ENCODE measurements at places on chromosomes 16 and 17.

- peak; percentile 3 for DNase-seq
These were observed 46.2 kb upstream of the NOL11 start for GRCh38 chr17:67671493-67671892.

DNA sequence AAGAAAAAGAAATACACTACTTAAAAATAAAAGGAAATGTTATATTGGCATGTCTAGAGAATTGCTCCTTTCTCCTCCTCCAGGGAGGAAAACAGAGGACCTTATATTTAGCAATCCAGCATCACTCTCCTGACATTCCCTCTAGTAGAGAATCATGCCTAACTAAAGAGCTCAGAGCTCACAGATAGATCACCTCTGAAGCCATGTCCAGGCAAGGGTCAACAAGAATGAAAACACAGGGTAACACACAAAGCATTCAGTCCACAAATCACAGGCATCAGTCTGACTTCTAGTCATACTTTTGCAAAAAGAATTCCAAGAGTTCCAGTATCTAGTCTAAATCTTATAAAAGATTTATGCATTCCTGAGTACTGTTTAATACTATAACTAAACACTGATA lies 4.4 kb upstream of the HASPIN start:
- DNase-seq = no peak

DNA sequence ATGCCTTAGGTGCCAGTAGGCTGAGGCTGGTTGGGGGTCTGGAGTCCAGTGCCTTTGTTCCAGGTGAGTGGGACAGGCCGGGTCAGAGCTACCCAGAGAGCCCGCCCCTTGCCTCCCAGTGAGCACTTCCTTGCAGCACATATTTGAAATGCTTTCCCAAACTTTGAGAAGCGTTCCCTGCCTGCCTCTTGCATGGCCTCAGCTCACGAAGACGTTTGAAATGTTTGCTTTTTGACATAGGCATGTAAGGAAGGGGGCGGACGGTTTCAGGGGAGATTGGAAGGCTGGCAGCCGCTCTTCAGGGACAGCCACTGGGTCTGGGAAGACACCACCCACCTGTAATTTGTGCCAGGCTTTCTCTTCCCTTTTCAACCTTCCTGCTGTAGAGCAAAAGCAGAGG lies 5.1 kb upstream of the FOXL1 start:
- no peak for DNase-seq

DNA sequence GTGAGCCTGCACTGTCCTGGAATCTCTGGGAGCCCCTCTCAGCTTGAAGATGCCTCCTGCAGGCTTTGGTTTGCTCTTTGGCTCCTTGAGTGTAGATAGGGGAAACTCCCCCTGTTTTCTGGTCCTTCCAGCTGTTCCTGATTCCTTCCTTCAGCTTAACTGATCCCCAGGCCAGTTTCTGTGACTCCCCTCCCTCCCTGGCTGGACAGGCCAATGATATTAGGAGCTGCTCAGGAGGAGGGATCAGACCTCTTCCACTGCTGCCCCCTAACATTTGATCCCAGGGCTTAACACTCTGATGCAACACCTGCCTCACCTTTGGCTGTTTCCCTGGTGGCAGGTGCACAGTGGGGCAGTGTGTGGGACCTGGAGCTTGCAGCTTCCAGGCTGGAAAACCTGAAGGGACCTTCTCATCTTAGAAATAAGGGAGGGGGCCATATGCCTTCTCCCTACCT lies at the start of gene TAC4:
TSS of gene TAC4 (minus strand) at position 51 of the 455 bp plus-strand sequence. CDS start 52 bp downstream, outside the sequence.
- DNase-seq = no peak

DNA sequence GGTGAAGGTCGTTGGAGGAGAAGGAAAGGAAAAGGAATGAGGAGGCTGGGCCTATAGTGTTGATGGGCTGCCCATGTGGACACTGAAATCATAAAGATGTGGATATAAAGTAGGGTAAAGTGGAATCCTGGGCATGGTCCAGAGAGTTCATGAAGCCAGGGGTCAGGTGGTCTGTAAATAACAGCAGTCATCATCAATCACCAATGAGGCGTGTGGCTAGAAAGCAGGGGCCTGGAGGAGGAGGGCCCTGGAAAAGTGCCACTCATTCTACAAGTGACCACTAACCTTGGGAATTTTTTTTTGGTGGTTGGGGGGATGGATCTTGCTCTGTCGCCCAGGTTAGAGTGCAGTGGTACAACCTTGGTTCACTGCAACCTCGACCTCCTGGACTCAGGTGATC lies 115.3 kb upstream of the NOL11 start:
- DNase-seq = peak; percentile 1

DNA sequence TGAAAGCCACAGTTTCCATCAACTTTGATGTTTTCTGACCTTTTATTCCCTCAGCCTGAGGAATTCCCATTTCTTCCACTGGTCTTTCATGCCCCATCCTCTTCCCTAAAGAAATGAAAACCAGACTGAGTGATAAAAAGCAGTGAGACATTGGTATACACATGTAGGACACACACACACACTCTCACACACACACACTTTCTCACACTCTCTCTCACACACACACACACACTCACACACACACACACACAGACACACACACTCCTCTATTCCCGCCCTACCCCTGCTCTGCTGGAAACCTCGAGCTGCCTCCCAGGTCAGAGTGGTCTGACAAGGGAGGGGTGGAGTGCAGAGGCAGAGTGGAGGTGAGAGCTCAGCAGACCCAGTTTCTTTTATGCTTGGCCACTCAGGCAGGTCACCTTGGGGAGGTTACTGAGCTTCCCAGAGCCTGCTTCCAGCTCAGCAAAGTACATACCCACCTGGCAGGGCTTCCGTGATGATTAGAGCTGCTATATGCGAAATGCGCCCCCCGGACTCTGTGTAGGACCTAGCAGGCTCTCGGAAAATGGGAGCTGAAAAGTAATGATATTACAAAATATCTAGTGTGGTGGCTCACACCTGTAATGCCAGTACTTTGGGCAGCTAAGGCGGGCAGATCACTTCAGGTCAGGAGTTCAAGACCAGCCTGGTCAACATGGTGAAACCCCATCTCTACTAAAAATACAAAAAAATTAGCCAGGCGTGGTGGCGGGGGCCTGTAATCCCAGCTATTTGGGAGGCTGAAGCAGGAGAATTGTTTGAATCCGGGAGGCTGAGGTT lies 30.7 kb downstream of the CCR7 start:
- DNase-seq = peak; percentile 56

DNA sequence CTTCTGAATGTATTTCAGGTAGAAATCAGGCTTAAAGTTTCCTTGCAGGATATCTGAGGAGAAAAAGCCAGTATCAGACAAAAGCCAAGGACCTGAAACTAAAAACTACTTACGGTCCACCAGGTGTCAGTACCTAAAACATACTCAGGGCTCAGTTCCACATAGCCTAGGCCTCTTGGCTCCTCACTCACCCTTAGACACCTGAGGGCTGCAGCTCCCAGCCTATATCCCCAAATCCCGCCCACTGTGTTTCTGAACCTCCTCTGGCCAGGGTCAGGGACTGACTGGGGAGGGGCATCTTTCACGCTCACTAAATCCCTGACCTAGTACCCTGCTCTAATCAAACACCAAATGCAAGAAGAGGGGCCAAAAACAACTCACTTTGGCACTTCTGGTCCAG lies 8.8 kb upstream of the ROGDI start:
- no peak for DNase-seq

GRCh38 chr17:51200295-51200694 lies 34.1 kb downstream of the NME2 start:
- DNase-seq = no peak

DNA sequence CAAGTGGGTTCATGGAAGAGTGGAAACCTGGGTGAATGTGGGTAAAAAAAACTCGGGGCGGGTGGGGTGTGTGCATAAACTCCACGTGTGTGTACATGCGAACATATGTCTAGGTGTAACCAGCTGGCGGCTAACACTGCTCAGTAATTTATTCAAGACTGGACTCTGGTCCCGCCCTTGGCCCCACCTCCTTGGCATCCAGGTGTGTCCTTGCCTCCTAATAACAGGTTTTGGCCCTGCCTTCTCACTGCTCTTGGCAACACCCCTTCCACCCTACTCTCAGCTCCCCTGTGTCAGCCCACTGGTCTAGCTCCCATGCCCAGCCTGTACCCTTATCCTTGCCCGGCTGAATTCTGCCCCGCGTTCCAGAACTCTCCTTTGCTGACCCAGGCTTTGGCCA lies 8.3 kb downstream of the FLII start:
- DNase-seq = no peak

GRCh38 chr17:21012736-21013135 lies 30.1 kb downstream of the USP22 start:
- DNase-seq = no peak

Measured in activated CD8-positive, alpha-beta memory T cell treated with anti-CD3 and anti-CD28 coated beads, Interleukin-2, amount 50 U/mL, for 48 hours (primary cell).